ENCODE measurements at places on chromosomes 12 and 14. TPM values are rescaled to one million over a fixed set of nuclear protein-coding genes. Genes with fewer than 3 reads are reported as not detected.

Gene KCNC2
- not detected for total RNA-seq

Gene RNASE8
- total RNA-seq: not detected

Gene AQP6
- total RNA-seq: 0.05 TPM

Gene DBX2
- total RNA-seq: not detected

Gene IFI27
- 375 TPM for total RNA-seq

GRCh38 chr12:2629051-2629450 lies 165.7 kb upstream of the FKBP4 start:
- no peak for DNase-seq

- DNase-seq: no peak
Measured at GRCh38 chr12:49626169-49626835, 2.9 kb downstream of the PRPF40B start.

GRCh38 chr14:58216544-58216943 lies 16.6 kb downstream of the ACTR10 start:
- DNase-seq: peak; percentile 7

DNA sequence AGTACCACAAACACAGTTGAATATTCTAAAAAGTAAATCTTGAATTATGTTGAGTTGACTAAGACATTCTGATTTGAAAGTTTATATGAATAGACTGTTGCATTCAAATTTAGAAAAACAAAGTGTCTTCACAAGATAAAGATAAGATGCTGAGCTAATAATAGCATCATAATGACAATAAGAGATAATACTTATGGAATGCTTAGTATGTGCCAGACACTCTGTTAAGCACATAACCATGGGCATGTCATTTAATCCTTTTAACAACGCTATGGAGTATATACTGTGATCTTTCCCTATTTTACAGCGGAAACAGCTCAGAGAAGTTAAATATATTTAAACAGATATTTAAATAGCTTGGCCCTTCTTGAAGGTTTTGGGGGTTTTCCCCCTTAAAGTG lies 163.4 kb downstream of the SRGAP1 start:
- DNase-seq: no peak

- no peak for DNase-seq
Measured at GRCh38 chr14:30078811-30079402, 151.3 kb upstream of the PRKD1 start.

- no peak for DNase-seq
Measured at GRCh38 chr12:115667116-115667515, 610.4 kb downstream of the MED13L start.

- DNase-seq: no peak
Measured at GRCh38 chr14:53748691-53749090, 207.9 kb downstream of the BMP4 start.

GRCh38 chr14:32991691-32992090 lies 53.0 kb downstream of the NPAS3 start:
- DNase-seq: no peak

DNA sequence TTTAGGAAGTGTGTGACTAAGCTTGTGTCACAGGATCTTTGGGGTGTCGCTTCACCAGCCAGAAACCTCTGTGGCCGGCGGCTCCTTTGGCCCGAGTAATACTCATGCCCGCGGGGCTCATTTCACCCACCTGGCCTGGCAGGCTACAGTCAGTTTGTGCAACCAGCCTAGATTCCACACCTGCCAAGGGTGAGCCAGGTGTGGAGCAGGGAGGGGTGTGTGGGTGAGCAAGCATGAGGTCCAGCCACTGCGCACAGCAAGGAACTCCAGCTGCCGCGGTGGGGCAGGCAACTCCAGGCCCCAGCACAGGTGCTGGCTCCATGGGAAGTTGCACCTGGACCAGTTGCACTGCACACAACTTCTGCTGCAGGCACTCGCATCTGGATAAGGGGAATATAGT lies 462.3 kb upstream of the LRFN5 start:
- DNase-seq: no peak

- DNase-seq: no peak
Measured at GRCh38 chr14:30710876-30711275, 88.8 kb downstream of the SCFD1 start.

DNA sequence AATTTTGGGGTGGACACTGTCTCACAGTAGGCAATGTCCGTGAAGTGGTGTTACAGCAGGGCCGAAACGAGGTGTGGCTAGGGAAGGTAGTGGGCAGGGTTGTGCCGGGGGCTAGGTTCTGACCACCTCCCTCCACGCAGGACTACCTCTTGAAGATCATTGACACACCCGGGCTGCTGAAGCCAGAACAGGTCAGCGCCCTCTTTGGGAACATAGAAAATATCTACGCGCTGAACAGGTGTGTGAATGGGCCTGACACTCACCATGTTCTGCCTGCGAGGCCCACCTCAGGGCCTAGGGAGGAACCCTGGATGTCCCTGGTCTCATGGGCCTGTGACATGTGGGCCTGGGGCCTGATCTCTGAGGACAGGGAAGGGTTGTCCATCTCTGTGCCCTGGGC lies 24.6 kb downstream of the PLEKHG3 start:
- DNase-seq: no peak

- no peak for DNase-seq
Measured at GRCh38 chr12:127175361-127175760, 1091.6 kb upstream of the TMEM132C start.

DNA sequence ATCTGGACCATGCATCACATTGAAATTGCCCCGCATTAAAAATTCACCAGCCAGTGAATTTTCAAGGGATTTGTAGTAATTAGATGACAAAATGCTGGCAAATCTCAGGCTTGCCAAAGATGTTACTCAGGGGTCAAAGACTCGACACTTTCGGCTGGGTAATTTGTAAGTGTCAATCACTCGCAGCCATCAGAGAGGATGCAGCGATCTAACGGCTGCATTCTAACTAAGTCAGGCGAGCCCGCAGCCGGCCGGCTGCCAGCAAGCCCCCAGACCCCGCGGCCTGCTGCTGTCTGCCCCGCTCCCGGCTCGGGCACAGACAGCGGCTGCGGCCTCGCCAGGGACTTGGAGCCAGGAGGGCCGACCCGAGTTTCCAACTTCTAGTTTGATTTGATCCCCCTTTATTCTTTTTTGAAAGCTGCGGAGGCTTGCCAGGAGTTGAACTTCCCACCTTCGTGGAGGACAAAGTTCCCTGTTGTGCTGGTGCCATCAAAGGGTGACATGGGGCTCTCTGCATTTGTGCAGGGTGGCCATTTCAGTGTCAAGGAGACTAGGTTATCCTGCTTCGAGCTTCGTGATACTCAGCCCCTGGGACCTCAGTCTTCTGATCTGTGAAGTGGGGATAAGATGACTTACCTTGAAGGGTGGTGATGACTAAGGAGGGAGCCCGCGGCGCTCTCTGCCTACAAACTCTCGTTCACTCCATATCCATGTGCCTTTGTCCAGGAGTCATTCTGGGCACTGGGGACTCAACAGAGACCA lies 169.9 kb downstream of the RBM19 start:
- DNase-seq: no peak

DNA sequence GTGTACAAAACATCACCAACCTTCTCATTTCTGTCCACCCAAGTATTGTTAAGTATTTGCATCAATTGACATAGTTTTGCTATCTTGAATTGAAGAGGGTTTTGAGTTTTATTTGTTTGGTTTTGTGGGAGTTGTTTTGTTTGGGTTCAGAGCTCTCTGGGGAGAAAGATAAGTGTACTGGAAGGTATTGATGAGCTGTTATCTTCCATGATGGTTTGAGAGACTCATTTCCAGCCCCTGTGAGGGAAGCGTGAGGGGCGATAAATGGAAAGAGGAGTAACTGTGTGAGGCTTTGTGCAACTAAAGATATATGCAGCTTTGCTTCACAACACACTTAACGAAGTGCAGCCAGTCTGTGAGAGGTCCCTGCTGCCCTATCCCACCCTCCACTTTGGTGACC lies 15.7 kb upstream of the CIPC start:
- no peak for DNase-seq

- peak; percentile 45 for DNase-seq
Measured at GRCh38 chr14:66508846-66509621, 1.1 kb downstream of the GPHN start.

GRCh38 chr14:89700801-89701200 lies 253.7 kb downstream of the EFCAB11 start:
- DNase-seq: no peak

DNA sequence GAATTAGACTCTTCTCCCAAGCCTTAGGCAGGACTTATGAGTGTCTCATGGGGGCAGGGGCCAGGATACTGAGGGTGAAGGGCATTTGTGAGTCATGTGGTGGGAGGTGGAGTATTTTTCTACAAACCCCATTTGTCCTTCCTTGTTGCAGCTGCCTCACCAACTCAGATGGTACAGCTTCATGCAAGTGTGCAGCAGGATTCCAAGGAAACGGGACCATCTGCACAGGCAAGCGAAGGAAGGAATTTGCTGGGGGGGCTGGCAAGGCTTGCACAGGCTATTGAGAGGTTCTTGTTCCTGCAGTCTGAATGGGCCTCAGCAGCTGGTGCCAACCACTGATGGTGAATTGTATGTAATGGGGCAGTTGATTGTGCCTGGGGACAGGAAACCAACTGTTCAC lies 125.1 kb downstream of the STAB2 start:
- DNase-seq: no peak
